ENCODE measurements at places on chromosomes 7 and 10. TPM values are rescaled to one million over a fixed set of nuclear protein-coding genes. Genes with fewer than 3 reads are reported as not detected.

DNA sequence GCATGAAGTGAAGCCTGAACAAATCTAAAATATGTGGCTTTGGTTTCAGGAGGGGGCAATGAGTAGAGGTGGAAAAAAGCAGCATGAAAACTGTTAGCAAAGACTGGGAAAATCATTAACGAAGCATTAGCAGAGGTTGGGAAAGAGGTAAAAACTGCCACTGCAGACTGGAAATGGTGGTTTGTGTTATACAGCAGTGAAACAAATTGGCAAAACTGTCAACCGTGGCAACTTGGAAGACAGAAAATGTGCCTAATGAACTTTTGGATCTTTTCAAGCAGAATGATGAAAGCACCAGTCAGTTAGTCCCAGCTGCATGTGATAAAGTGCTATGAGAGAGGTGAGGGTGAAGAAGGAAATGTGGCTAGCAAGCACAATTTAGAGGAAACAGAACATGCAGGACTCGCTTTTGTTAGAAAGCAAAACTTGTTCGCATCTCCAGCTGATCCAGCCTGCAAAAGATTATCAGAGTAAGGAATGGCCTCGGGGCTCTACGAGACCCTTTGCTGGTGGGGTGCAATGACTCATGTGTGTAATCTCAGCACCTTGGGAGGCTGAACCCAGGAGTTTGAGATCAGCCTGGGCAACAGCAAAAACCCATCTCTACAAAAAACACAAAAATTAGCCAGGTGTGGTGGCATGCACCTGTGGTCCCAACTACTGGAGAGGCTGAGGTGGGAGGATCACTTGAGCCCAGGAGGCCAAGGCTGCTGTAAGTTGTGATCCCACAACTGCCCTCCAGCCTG, 45.7 kb downstream of the SKIDA1 start:
- DNase-seq, result no peak

Gene TUBB8
- total RNA-seq, result 0.05 TPM

Gene CLRN3
- 0.05 TPM for total RNA-seq

GRCh38 chr10:111970111-111970510, 213.5 kb downstream of the GPAM start:
- no peak for DNase-seq

DNA sequence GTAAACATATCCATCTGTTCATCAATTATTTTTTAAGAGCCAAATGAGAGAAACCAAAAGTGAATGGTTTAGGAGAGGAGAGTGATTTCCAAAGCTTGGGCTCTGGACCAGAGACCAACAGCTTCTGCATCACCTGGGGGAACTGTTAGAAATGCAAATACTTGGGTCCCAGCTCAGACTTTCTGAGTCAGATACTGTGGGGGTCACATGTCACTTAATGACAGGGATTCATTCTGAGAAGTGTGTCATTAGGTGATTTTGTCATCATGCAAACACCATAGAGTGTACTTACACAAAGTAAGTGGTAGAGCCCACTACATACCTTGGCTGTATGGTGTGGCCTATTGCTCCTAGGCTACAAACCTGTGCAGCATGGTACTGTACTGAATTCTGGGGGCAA, 128.5 kb upstream of the PRR15 start:
- no peak for DNase-seq

Gene CHRM2
- 0.33 TPM for total RNA-seq

DNA sequence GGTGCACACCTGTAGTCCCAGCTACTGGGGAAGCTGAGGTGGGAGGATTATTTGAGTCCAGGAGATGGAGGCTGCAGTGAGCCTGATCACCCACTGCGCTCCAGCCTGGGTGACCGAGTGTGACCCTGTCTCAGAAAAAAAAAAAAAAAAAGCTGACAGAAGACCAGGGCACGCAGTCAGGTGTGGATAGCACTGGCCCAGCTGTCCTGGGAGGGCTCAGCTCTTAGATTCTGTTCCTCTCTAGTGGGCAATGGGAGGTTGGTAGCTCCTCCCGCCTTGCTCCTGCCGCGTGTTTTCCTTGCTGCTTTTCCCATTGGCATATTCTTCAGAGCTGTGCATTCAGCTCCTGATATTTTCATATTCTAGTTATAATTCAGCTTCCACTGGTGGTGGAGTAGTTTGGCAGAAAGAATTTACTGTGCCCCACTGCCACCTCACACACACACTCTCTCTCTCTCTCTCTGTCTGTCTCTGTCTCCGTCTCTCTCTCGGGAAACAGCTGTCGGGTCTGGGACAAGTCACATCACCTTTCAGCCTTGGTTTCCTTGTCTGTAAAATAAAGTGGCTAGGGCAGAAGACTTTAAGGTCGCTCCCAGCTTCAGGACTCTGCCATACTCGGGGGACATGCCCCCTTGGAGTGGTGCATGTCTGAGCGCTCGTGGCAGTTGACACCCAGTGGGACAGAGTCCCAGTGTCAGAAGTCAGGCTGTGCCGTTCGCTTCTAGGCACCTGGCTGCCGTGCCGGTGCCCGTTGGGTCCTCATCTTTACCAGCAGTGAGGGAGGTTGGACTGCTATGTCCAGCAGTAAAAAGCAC, 25.9 kb upstream of the ANKRD2 start:
- DNase-seq, result no peak

Gene CACNA2D1
- 8.4 TPM for total RNA-seq

- DNase-seq, result no peak
Measured at GRCh38 chr10:18136073-18136791, 4.0 kb upstream of the CACNB2 start.

- DNase-seq, result no peak
Measured at GRCh38 chr10:33321516-33321915, 13.0 kb downstream of the NRP1 start.

- peak; percentile 15 for DNase-seq
Measured at GRCh38 chr7:128322040-128322643, 21.6 kb downstream of the RBM28 start.

Gene GARS1
- total RNA-seq, result 44.9 TPM

Gene PPP1R9A
- 2.2 TPM for total RNA-seq

- no peak for DNase-seq
Measured at GRCh38 chr10:29610876-29611647, 23.7 kb downstream of the SVIL start.

Gene ANKRD7
- total RNA-seq, result 0.38 TPM

DNA sequence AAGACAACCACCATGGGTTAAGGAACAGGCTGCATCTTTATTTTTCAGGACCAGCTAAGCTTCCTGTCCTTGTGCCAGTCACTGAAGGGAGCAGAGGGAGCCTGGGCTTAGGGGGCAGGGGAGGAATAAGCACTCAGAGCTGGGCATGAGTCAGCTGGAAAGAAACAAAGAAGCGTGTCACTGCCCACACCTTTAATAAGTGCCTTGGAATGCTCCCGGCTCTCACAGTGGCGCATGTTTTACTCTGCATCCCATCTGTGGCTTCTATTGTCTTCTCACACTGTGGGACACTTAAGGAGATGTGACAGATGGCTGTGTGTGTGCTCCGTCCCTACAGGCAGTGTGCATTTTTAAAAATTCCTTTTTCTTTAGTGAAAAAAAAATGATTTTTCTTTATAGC, 71.7 kb downstream of the MTURN start:
- no peak for DNase-seq

Gene ZNF853
- total RNA-seq, result 2.8 TPM

DNA sequence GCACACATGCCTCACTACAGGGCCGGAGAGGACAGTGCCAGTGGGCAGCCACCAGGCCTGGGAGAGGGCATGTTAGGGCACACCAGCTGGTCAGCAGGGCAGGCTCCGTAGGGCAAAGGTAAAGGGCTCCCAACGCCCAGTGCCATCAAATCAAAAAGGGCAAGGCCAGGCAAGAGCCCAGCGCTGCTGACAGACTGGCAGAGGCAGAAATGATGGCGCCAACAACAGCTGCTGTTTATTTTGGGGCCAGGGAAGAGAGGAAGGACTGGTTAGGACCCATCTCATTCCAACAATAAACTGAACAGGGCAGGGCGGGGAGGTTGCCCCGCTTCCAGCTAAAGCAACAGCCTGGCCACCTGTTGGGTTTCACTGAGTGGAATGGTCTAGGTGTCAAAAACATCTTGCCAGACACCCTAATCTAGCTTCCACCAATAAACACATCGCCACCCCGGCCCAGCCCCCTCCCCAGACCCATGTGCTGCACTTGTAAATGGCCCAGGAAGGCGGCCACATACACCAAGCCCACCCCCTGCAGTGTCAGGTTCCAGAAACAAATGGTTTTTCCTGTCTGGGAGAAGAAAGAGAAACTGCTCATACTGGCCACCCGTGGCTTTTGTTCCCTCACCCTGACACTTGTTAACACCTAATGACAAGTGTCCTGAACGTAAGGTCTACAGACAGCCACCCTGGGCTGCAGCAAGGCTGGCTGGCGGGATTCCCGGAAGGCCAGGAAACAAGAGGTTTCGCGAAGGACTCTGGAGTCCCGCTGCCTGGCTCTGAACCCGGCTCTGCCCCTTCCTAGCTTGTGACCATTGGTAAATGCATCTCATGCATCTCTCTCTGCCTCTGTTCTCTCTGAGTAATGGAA, 15.3 kb downstream of the SH3PXD2A start:
- no peak for DNase-seq

Gene SEMA3D
- total RNA-seq, result 1.3 TPM

GRCh38 chr7:96127746-96128145, 194.2 kb downstream of the SLC25A13 start:
- DNase-seq, result no peak

DNA sequence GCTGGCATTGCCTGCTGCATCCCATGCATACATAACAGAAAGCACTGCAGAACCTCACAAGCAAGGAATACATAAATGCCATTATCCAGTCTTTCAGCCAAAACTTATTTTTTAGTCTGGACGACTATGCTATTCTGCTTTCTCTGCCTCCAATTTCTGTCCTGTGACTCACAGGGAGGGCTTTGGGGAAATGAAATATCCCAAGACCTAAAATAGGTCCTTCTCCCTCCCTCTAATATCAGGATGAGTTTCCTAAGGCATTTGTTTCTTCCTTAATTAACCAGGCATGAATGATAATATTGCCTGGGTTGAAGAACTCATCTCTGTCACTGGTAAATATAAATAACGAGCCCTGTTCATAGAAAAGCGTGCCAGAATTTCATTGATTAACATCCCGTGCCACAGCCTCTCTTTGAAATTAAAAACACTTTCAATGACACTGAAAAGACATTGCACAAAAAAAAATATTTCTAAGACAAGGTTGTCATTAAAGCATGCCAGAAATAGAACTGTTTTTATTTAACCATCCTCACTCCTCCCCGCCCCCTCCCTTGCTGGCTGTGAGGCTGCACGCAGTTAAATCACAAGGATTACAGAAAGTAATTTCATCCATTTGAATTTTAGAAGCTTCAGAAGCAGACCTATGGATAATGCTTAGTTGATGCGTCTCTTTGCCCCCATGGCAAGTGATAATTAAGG, 103.0 kb upstream of the ANKRD1 start:
- no peak for DNase-seq
